ENCODE measurements at places on chromosomes 6 and 20.

DNA sequence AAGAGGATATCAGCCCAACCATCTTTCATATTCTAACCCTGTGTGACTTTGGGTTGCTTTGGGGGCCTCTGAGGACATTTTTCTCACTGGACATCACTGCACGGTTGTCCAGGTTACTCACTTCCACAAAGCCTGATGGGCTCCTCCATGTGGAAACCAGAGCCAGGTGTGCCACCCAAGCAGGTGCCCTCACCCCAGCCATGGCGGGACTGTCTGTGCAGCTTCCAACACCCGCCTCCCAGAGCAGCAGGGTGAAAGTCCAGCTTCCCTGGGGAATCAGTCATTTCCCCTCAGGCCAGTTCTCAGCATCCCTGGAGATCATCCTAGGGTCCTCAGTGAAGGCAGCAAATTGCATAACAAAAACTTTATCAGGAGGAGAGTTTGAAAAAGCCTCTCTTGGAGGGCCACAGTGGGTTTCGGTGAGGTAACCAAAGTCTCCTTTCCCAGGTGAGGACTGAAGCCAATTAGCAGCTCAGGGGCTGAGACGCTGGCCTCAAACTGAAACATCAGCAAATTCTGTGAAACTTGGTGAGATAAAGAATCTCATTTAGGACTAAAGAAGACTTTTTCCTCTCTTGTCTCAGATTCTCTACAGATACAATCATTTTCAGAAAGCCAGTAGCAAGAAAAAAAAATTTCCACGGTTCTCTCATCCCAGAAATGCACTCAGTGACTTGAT is 289.6 kb upstream of the CDH4 start:
- DNase-seq: no peak

- DNase-seq: no peak
These were observed 12.3 kb downstream of the PKIB start for GRCh38 chr6:122622479-122622878.

- DNase-seq: no peak
These were observed 770 bp downstream of the TCF19 start for GRCh38 chr6:31158863-31159855.

- DNase-seq: no peak
These were observed 5.3 kb upstream of the NKX2-2 start for GRCh38 chr20:21519136-21519584.

GRCh38 chr6:39280247-39280731 is 33.9 kb downstream of the KCNK17 start:
- DNase-seq: no peak

- DNase-seq: no peak
These were observed 119.4 kb downstream of the AIG1 start for GRCh38 chr6:143179901-143180612.

- DNase-seq: no peak
These were observed 1.5 kb upstream of the CPNE5 start for GRCh38 chr6:36840432-36841403.

GRCh38 chr6:148808786-148809304 is 62.0 kb downstream of the UST start:
- DNase-seq: no peak

DNA sequence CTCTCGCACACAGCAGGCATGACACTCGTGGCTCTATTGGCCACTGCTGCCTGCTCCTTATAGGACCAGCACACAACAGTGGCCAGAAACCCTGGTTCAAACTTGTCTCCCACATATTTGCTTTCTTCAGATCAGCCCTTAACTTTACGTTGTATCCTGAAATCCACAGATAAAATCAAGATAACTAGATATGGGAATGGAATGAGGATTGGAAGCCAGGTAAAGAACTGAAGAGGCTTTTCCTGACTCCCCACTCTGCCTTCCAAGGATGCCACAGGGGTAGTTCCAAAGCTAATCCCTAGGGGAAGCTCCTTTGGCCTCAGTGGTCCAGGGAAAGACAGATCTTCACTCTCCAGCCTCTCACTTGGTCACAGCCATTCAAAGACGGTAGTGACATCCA is 86.5 kb downstream of the INSM1 start:
- DNase-seq: no peak

DNA sequence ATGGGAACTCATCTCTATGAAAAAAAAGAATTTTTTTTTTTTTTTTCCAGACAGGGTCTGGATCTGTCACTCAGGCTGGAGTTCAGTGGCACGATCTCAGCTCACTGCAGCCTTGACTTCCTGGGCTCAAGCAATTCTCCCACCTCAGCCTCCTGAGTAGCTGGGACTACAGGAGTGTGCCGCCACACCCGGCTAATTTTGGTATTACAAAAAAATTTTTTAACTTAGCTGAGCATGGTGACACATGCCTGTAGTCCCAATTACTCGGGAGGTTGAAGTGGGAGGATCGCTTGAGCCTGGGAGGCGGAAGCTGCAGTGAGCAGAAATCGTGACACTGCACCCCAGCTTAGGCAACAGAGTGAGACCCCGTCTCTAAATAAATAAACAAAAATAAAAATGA is 7.5 kb downstream of the DEF6 start:
- DNase-seq: no peak

- DNase-seq: no peak
These were observed 31.5 kb downstream of the SLC2A12 start for GRCh38 chr6:134020968-134021367.

DNA sequence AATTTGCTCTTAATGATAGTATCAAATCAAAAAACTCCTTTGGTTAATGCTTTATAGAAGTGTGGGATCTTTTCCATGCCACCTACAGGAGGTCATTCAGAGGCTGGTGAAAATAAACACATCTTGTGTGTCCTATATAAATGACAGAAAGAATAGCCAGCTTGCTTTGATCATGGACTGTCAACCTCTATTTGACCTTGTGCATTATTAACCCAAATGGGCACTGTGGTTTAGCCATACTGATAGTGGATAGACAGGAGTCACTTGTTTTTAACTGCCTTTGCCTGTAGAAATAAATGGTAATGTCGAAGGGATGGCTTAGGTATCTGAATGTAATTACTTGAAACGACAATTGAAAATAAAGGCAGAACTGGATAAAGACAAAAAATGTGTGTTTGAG is 123.8 kb downstream of the CDKAL1 start:
- no peak for DNase-seq

GRCh38 chr6:16258709-16259075 is 20.3 kb downstream of the GMPR start:
- DNase-seq: no peak

DNA sequence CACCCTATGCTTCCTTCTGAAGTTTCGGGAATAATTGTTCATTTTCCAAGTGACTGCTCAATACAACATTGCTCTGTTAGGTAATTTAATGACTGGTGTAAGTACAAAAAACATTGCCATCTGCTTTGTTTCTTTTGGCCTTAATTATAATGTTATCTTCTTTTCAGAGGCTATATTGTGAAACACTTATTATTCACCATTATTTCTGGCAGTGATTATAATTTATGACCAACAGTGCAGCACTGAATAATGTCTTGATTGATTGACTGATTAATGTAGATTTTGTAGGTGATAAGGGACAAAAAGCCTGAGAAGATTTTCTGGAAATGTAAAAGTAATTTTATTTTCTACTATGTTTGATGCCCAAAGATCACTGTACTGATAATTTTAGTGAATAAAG is 377.7 kb downstream of the PLCB1 start:
- no peak for DNase-seq

GRCh38 chr20:32806356-32806755 is 13.4 kb upstream of the MAPRE1 start:
- no peak for DNase-seq

DNA sequence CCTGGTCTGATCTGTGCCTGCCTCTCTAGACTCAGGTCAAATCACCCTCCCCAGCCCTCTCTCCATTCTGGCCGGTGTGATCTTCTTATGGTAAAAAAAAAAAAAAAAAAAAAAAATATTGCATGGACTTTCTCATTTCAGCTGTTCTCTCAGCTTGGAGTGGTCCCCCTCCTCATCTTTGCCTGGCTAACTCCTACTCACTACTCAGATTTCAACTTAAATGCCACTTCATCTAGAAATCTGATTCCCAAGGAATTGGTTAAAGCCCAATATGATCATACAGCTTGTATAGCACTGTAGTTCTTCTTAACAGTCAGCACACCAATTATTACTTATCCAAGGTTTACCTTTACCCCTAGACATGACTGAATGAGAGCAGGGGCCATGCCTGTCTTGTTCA is 105.9 kb upstream of the CARMIL1 start:
- no peak for DNase-seq

DNA sequence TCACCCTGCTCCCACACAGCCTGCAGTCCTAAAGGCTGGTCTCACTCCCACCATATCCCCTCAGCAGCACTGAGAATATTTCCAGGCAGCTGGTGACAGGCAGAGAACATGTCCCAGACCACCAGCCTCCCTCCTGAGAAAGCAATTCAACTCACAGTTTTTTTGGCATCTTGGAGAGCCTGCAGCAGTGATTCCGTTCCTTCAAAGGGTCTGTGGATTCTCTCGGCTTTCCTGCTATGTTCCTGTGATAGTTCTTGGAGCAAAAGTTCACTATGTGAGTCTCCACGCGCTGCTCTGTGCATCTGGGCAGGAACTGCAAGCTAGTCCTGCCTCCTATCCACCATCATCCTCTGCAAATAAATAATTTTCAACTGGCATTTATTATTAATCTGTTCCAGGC is 448.3 kb upstream of the HSF2 start:
- DNase-seq: no peak

GRCh38 chr20:64080813-64081623 is 1.1 kb downstream of the OPRL1 start:
- peak; percentile 27 for DNase-seq

GRCh38 chr20:57660922-57661745 is 40.9 kb upstream of the ZBP1 start:
- DNase-seq: peak; percentile 40

DNA sequence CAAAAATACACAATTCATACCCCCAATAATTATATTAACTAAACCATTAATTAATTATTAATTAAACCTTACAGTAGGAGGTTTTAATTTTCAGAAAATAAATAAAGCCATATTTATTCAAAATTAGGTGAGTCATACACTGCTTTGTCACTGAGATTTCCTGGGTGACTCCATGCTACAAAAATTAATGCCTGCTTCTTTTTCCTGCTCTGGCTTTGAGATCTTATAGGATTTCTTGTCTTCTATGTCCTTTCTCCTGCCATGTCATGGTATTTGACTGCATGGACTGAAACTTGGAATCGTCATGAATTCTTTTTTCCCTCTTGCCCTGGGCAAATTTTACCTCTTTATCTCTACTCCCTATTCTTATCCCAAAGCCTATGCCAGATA is 133.2 kb downstream of the PHACTR1 start:
- DNase-seq: no peak

- no peak for DNase-seq
These were observed 166.8 kb upstream of the FOXQ1 start for GRCh38 chr6:1144842-1145767.

DNA sequence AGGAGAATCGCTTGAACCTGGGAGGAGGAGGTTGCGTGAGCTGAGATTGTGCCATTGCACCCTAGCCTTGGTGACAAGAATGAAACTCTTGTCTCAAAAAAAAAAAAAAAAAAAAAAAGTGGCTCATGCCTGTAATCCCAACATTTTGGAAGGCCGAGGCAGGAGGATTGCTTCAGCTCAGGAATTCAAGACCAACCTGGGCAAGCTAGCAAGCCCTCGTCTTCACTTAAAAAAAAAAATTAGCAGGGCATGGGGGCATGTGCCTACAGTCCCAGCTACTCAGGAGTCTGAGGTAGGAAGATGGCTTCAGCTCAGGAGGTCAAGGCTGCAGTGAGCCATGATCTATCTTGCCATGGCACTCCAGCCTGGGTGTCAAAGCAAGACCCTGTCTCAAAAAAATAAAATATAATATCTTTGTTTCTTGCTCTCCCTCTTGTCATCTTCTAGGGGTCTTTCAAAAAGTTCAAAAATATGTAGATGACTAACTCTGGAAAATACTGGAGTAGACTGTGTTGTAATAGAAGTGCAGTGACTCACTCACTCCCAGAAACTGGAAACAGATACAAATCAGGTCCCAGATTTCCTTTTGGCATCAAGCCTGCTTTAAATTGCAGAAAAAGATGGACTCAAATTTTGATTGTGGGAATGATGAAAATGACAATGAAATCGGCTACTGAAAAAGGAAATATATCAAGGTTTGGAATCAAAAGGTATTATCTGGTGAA is 2.8 kb upstream of the GINM1 start:
- DNase-seq: no peak

- no peak for DNase-seq
These were observed 80.9 kb downstream of the WASF1 start for GRCh38 chr6:110098511-110099116.

DNA sequence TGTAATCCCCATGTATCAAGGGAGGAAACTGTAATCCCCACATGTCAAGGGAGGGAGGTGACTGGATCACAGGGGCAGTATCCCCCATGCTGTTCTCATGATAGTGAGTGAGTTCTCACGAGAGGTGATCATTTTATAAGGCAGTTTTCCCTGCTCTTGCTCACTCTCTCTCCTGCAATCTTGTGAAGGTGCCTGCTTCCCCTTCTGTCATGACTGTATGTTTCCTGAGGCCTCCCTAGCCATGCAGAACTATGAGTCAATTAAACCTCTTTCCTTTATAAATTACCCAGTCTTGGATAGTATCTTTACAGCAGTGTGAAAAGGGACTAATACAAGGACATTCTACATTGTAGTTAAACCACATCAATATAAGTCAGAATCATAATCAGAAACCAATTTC is 112.4 kb downstream of the BTBD9 start:
- DNase-seq: no peak

- no peak for DNase-seq
These were observed 735 bp upstream of the MOG start for GRCh38 chr6:29656157-29656556.

GRCh38 chr6:13299918-13300317 is 28.4 kb downstream of the TBC1D7 start:
- no peak for DNase-seq

- no peak for DNase-seq
These were observed 127.1 kb downstream of the OPRM1 start for GRCh38 chr6:154166140-154166539.

- DNase-seq: no peak
These were observed 312.3 kb downstream of the ESR1 start for GRCh38 chr6:152119831-152120230.

DNA sequence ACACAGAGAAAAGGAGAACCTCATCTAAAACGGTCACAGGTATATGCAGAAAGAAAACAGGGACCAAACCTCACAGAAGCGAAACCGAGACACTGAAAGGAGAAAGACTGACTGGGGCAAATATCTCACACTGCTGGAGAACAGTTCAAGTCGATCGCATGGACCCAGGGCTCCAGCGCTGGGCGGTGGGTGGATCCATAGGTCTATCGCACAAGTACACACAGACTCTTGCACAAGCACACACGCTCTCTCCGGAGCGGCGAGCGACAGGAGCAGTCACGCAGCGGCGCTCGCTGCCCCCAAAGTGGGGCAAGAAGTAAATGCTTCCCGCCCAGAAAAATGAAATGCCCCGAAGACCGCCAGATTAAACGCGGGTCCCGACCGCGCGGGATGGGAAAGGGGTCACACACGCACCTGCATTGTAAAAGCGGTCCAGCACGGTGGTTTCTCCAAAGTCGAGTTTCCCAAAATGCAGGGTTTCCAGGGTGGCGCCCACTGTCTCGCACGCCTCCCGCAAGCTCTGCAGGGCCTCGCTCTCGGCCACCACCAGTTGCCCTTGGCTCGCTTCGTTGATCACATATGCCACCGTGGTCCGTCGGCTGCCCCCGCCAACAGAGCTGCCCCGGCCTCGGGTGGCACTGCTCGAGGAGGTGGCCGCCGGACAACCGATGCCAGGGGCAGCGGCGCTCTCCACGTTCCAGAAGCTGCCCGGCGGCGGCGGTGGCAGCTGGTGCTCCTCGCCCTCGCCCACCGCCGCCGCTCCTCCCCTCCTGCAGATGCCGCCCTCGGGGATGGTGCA is 782 bp downstream of the MAP3K5 start:
- peak; percentile 90 for DNase-seq

- DNase-seq: no peak
These were observed 284.8 kb downstream of the THBS2 start for GRCh38 chr6:168968801-168969200.

All from Right ventricle myocardium inferior (tissue), 1 donor.